ENCODE measurements at places on chromosomes 11 and 22. TPM values are rescaled to one million over a fixed set of nuclear protein-coding genes. Genes with fewer than 3 reads are reported as not detected.
A peak's percentile ranks its signal among the peaks of the same experiment; 100 is the strongest.

Gene TRIM49
- not detected for polyA plus RNA-seq

- DNase-seq = no peak
Observed at GRCh38 chr22:26367402-26368245, 61.4 kb upstream of the ASPHD2 start.

- no peak for DNase-seq
Observed at GRCh38 chr11:554428-555226, 5.9 kb downstream of the LMNTD2 start.

GRCh38 chr11:128575174-128575960, 12.0 kb downstream of the ETS1 start:
- DNase-seq = no peak

- no peak for DNase-seq
Observed at GRCh38 chr22:26994801-26995200, 337.4 kb downstream of the MIAT start.

GRCh38 chr11:101583251-101584128, at the start of gene TRPC6:
Gene TRPC6, minus strand, starts transcription at chr11:101584007. Its CDS starts 504 bp downstream, at chr11:101583503.
- DNase-seq = peak; percentile 10

GRCh38 chr11:65911682-65912568, 6.9 kb downstream of the C11orf68 start:
- DNase-seq = peak; percentile 82

Gene TREH
- polyA plus RNA-seq = 0.09 TPM

DNA sequence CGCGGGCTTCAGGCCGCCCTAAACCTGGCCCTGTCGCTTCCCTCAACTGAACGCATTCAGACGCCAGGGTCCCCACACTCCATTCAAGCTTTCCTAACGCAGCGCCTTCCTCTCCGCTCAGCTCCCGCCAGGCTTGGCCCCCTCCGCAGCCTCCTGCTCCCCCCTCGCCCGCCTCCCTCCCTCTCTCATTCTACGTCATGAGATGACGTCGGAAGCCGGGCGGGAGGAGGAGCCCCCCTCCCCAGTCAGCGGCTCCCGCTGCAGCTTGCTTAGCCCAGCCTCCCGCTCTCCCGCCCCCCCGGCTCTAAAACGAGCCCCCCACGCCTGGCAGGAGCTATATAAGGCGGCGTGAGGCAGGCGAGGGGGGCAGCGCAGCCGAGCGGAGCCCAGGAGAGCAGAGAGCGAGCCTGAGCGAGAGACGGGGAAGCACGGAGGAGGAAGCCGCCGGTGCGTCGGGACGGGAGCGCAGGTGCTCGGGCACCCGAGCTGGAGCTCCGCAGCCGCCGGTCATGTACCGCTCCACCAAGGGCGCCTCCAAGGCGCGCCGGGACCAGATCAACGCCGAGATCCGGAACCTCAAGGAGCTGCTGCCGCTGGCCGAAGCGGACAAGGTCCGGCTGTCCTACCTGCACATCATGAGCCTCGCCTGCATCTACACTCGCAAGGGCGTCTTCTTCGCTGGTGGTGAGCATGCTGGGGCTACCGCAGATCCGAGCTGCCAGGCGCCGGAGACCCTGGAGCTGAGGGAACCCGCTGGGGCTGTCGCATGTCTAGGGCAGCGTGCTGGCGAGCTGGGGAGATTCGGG, at the start of gene NPAS4:
TSS of gene NPAS4 (plus strand) at position 365 of the 806 bp plus-strand sequence. CDS start at position 510, 145 bp downstream.
- no peak for DNase-seq

Gene CD3G
- not detected for polyA plus RNA-seq

Gene TNNI2
- polyA plus RNA-seq = 8.2 TPM

Gene MMP1
- 43.4 TPM for polyA plus RNA-seq

Gene CCDC89
- 0.22 TPM for polyA plus RNA-seq

GRCh38 chr22:22940961-22941605, 53.5 kb downstream of the IGLL5 start:
- no peak for DNase-seq

GRCh38 chr22:43217285-43218030, 30.5 kb upstream of the TTLL12 start:
- DNase-seq = no peak

GRCh38 chr22:49768951-49769690, 58.6 kb downstream of the BRD1 start:
- no peak for DNase-seq

- no peak for DNase-seq
Observed at GRCh38 chr11:22808571-22809197, 20.9 kb downstream of the SVIP start.

Gene NTM
- 16.1 TPM for polyA plus RNA-seq

Gene P2RY2
- polyA plus RNA-seq = 4.2 TPM
